NCI-H526 (cell line): ENCODE measurements at places on chromosomes 4 and X.

GRCh38 chrX:118499295-118499694 is 3.7 kb downstream of the DOCK11 start:
- DNase-seq: peak; percentile 85

DNA sequence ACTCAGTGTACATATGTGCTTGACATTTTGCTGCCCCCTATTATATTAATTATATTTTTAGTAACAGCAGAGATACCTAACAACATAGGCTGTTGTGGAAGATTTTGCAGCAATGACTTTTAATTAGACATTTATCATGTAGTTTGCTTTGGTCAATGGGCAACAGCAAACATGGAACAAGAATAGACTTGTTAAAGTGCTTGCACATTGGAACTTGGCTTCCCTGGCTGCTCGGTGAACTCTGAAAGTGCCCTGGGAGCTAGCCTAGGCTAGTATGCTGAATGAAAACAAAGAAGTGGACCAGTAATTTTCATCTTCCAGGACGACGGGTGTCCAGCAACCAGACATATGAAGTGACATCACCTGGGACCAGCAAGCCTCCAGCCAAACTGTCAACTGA is 1157.1 kb downstream of the ARAP2 start:
- peak; percentile 24 for DNase-seq

- DNase-seq: no peak
These were observed 7.4 kb downstream of the MSL3 start for GRCh38 chrX:11765449-11765848.

- no peak for DNase-seq
These were observed 44.6 kb upstream of the LNX1 start for GRCh38 chr4:53635697-53636483.

DNA sequence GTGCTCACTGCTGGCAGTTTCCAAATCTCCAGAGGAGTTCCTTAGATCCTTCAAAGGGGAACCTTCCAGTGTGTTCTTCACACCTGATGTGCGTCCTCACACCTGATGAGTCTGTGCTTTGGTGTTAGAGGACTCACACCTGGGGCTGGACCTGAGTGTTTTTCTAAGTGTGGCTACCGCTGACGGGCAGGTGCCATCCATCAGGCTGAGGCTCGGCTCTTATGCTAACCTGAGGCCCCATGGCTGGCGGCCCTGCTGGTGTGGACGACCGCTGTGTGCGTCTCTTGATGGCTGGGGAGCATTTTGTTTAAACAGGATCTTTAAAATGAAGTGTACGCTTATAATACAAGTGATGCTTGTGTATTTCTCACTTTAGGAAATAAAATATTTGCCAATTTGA is 28.4 kb downstream of the PCGF3 start:
- no peak for DNase-seq
